ENCODE measurements at places on chromosomes 1 and 21.
A peak's percentile ranks its signal among the peaks of the same experiment; 100 is the strongest.

DNA sequence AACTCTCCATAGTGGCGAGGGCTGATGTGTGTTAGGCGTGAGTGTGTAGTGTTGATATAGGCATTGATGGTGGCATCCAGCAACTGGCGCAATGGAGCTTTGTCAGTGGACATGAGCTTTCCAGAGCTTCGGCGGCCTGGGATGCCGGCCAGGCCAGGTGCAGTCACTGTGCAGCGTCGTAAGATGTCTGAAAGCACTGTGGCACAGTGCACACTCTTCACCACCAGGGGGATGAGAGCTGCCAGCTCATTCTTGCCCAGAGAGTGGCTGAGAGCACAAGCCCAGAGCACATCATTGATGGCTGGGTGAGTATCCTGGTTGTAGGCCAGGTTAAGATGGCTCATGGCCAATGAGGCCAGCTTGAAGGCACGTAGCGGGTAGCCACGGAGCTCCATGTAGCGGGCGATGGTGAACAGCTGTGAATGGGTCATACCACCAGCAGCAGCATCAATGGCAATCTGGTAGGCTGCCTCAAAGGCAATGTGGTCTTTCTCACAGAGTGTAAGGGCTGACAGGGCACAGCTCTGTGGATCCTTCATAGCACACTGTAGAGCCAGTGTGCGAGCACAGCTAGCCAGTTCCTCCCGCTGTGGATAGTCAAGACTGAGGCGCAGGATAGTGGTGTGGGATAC, 6.7 kb downstream of the UROD start:
- no peak for DNase-seq

DNA sequence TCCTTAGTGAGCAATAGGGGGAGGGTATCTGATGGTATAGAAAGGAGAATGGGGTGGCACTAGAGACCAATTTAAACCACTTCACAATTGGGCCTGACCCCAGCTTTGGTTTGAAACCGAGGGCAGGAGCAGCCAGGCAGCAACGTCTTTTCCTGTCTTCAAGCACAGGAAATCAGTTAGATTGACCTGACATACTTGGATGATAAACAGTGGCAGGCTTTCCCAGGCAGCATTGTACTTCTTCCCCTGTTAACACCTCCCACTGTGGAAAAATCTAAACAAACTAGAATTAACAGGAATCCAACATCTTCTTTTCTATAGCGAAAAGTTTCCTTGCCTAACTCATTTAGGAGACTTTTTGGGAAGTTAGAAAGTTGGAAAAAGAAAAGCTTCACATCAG, 40.6 kb downstream of the SELL start:
- DNase-seq: no peak

DNA sequence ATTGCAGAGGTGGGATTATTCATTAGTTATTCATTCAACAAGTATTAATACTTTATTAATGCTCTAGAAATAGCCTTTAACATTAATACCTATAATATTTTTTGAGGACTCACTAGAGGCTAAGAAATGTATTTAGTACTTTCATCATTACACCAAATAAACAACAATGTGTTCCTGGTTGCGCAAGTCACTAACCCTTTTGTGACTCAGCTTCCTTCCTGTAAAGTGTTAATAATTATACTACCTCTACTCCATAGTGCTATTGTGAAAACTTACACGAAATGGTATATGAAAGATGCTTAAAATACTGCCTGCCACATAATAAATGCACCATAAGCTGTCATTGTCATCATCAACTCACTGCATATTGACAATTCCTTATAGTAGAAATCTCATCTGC, 431.0 kb downstream of the DPYD start:
- no peak for DNase-seq

DNA sequence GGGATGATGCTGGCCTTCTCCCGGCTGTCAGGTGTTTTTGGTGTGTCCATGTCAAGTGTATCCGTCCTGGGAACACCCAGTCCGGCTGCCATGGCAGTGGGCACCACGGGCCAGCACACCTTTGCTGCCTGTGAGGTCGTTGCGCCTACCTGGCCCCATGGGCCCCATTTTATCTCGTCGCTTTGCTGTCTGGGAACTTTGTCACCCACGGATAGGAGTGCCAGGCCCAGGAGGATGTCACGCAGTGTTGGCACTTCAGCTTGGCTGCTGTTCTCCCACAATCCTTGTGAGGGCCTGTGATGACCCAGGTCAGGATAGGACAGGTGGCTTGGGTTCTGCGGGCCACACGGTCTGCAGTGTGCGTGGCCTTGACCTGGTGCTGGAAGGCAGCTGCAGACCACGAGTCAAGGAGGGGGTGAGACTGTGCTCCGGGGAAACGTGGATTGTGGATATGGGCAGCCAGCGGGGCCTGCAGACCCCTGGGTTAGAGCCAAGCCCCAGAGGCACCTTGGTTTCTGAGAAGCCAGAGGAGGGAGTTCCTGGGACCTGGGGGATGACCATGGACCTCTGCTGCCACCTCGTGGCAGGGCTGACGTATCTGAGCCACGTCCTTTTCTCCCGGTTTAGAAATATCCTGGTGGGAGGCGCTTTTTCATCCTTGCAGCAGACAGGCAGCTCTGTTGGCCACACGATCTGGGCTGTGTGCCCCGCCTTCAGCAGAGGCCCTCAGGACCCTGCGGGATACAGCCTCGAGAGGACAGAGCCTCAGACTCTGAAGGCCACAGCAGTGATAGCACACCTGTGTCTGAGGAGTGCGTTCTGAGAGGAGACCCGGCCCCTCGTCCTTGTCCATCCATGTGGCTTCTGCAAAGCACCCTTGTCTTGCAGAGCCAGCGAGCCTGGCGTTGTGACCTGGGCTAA, 161.1 kb upstream of the COL6A1 start:
- DNase-seq: peak; percentile 50

DNA sequence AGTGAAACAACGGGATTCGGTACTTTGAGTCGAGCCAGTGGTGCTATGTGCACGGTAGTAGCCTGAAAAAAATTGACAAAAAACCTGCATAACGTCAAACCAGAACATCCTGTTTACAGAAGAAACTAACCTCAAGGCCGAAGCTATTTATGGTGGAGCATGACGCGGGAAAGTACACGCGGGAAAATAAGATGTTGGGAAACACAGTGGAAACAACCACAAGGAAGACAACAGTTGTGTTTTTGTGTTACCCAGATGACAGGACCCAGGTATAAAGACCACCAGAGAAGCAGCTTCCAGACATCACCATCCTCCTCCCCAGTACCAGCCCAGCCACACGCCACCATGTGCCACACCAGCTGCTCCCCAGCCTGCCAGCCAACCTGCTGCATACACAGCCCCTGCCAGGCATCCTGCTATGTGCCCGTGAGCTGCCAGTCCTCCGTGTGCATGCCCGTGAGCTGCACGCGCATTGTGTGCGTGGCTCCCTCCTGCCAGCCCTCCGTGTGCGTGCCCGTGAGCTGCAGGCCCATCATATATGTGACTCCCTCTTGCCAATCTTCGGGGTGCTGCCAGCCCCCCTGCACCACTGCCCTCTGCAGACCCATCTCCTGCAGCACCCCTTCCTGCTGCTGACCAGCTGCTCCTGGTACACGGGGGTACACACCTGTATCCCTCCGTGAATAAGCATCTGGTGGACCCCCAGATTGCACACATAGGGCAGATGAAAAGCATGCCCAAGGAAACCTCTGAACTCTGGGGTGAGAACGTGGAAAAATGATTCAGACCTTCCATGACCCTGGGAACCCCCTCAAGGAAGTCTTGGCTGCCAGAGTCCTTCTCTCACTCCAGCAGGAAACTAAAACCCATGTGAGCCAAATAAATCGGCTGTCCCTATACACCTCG, at the start of gene KRTAP12-3:
TSS of gene KRTAP12-3 (plus strand) at position 298 of the 906 bp plus-strand sequence. CDS start at position 346, 48 bp downstream.
- DNase-seq: no peak

GRCh38 chr1:61090546-61091202, 8.3 kb downstream of the NFIA start:
- no peak for DNase-seq

DNA sequence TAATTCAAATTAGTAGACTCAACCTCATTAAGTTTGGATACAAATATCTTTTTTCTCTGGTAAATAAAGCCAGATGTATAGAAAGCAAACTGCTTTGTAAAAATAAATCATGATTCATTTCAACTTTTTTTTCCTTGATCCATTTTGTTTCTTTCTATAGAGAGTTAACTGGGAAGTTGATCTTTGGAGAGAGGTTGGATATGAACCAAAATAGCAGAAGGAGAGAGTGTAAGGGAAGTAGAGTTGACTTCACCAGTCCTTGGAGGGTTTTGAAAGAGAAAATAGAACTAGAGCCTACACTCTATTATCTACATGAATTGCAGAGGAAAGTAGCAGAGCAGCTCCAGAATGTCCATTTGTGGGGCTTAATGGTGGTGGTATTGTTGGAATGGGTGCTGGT, 243.8 kb downstream of the ADGRL2 start:
- no peak for DNase-seq

GRCh38 chr1:211517006-211517405, 25.0 kb upstream of the RD3 start:
- DNase-seq: no peak

DNA sequence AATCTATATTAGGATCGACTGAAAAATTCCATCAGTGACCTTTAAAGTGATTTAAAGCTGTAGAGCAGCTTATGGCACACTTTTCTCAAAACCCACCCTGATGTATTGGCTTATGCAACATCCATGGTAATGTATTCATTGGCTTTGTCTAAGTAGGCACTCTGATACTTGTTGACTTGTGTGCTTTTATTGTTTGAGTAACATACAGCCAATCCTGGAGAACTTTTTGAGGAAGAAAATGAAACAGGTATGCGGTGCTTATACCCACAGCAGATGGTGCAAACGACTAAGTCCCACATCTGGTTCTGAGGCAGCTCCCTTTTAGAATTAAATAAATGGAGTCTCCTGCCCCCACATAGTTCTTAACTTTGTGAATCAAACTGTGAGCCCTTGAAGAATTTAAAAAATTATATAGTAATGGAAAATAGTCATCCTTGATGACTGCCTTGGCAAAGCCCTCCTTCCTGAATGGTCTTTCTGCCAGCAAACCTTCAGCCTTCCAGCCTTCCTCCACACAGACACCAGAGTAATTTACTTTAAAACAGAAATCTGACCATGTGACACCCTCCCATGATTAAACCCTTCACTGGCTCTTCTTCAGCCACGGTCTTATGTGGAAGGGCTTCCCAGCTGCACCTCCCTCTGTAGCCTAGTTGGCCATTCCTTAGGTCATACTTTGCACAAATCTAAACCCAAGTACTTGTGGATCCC, 116.0 kb downstream of the BCAR3 start:
- DNase-seq: peak; percentile 57

- no peak for DNase-seq
These were observed 5.2 kb downstream of the C21orf58 start for GRCh38 chr21:46318464-46318845.

GRCh38 chr1:53562291-53562980, 103.2 kb downstream of the DMRTB1 start:
- no peak for DNase-seq

- no peak for DNase-seq
These were observed 44.8 kb upstream of the PWP2 start for GRCh38 chr21:44062380-44062779.

GRCh38 chr1:197178998-197179397, 32.5 kb upstream of the ASPM start:
- DNase-seq: no peak

DNA sequence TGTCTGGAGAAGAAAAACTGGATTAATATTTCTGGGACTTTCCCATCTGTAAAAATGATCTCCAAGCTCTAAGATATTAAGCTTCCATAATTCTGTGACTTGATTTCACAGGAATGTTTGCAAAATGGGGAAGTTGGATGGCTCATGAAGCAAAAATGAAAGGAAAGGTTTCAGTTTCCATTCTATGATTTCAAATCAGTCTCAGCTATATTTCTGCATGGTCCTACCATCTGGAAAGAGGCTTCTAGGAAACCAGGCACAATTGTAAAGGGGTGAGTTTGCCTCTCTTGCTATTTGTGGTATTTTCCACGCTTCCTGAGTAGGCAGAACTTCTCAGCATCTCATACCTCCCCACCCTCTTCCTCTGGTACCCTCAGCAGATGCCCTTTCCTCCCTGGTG, 22.4 kb upstream of the ACTN2 start:
- no peak for DNase-seq

DNA sequence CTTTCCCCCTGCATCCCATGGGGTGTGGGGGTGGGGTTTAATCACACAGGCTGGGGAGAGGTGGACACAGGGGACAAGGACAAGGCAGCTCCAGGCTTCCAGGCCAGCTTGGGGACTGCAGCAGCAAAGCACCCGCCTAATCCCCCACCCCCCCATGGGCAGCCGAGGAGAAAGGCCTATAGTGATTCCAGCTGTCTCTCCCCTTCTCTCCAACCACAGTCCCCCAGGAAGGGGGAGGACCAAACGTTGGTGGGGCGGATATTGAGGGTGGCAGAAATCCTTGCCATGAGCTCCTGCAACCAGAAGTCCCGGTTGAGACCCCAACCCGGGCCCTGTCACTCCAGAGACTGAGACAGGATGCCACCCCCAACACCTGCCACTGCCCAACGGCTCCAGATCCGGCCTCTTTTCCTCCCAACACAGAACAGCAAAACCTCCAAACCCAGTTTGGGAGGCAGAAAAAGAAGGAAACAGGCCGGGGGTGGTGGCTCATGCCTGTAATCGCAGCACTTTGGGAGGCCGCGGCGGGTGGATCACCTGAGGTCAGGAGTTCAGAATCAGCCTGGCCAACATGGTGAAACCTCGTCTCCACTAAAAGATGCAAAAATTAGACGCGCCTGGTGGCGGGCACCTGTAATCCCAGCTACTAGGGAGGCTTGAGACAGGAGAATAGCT, 1.7 kb downstream of the EPHA2 start:
- DNase-seq: no peak

DNA sequence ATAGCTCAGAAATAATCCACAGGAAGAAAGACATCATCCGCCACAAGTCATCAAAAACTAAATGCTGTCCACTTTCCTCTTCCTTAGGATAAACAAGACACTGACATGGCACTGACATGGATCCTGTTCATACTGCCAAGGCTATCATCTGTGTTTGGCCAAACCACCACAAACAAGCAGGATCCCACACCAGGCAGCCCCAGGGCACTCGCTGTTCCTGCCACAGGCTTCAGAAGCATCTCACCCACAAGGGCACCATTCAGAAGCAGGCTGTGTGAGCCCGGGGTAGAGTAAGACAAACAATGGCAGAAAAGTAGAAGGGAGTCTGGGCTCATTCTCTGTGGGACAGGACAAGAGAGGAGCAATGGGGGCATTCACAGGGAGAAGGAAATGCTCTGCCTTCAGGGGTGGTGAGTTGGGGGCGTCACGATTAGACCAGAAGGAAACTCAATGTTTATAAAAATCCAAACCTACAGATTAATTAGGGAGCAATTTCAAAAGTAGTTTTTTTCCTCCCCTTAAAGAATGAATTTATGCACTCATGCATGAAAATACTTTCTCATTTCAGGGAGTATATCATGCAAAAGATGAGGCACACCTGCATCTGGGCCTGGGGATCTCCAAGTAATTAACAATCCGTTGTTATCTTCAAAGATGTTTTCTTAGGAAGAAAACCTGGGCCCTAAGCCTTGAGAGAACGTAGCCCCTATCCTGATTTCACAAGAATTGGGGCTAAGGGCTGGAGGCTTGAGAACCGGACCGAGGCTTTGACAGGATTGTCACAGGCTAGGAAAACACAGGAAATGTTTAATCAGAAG, 43.3 kb upstream of the ATP1A1 start:
- DNase-seq: no peak
